ENCODE measurements at places on chromosomes 6 and 20. TPM values are rescaled to one million over a fixed set of nuclear protein-coding genes. Genes with fewer than 3 reads are reported as not detected.

MRPS26 gene
- 34.4 TPM for total RNA-seq

C20orf141 gene
- total RNA-seq: not detected

TRAPPC3L gene
- total RNA-seq: 0.30 TPM

PNPLA1 gene
- total RNA-seq: not detected

PCSK2 gene
- total RNA-seq: not detected

L3MBTL1 gene
- 1.8 TPM for total RNA-seq

FABP7 gene
- not detected for total RNA-seq

KIAA1755 gene
- total RNA-seq: 2.3 TPM

SLC22A7 gene
- total RNA-seq: not detected

KIF6 gene
- total RNA-seq: not detected

CD40 gene
- 2.9 TPM for total RNA-seq

SS18L1 gene
- total RNA-seq: 7.5 TPM

CRIP3 gene
- total RNA-seq: not detected

C6orf132 gene
- 5.1 TPM for total RNA-seq

NR2E1 gene
- not detected for total RNA-seq

FLRT3 gene
- not detected for total RNA-seq

PXDC1 gene
- 86.5 TPM for total RNA-seq

OVOL2 gene
- total RNA-seq: not detected

SASH1 gene
- total RNA-seq: 90.6 TPM

ITPA gene
- 71.8 TPM for total RNA-seq

PTGIS gene
- not detected for total RNA-seq

Data from HFFc6 (cell line).